ENCODE measurements at places on chromosomes 7 and 10.
A peak's percentile ranks its signal among the peaks of the same experiment; 100 is the strongest.

GRCh38 chr7:152674860-152675758, 832 bp downstream of the XRCC2 start:
- peak; percentile 23 for DNase-seq

DNA sequence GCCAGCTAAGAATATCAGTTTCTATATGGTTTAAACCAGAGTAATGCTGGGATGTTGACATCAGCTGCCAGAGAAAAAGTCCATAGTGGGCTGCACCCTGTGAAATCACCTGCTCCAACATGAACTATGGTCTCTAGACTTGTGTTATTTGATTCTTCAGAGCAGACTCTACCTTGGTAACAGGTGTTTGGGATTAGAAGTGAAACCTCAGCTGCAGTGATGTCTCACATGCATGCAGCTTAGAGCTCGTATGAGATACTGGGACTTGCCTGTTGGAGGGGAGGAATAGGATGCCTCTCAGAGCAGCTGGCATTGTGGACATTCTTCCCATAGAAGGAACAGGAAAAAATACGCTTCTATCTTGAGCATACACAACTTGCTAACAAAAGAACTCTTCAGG, 287.1 kb upstream of the CSTF2T start:
- DNase-seq, result peak; percentile 51

GRCh38 chr7:43891069-43891955, 15.1 kb downstream of the URGCP start:
- DNase-seq, result no peak

- DNase-seq, result no peak
Observed at GRCh38 chr10:10359263-10359662, 658.4 kb upstream of the CELF2 start.

- DNase-seq, result no peak
Observed at GRCh38 chr7:37310327-37311080, 138.2 kb downstream of the ELMO1 start.

- DNase-seq, result no peak
Observed at GRCh38 chr10:60169111-60169510, 220.6 kb downstream of the ANK3 start.

DNA sequence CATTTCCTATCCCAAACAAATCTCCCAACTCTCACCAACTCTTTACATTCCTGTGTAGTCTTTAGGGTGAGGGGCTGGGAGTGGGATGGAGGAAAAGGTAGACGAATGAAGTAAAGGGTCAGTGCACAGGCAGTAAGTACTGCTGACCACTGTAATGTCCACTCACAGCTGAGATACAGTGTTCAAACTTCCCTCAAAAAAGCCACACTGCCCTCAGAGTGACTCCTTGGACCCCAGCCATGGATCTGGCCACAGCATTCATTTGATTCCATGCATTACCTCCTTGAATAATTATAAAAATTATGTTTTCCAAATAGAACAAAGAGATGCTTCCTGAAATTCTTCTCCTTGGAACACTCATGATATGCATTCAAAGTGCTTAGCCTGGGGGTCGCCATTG, 19.8 kb upstream of the HIPK2 start:
- DNase-seq, result no peak

DNA sequence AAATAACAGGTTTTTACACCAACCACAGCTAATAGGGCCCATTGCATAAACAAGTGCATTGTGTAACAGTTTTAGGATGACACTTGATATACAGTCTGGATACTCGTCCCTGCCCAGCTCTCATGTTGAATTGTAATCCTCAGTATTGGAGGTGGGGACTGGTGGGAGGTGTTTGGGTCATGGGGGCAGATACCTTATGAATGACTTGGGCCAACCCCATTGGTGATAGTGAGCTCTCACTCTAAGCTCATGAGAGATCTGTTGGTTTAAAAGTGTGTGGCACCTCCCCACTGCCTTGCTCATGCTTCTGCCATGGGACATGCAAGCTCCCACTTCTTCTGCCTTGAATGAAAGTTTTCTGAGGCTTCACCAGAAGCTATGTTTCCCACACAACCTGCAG, 136.7 kb downstream of the PDE1C start:
- DNase-seq, result no peak

DNA sequence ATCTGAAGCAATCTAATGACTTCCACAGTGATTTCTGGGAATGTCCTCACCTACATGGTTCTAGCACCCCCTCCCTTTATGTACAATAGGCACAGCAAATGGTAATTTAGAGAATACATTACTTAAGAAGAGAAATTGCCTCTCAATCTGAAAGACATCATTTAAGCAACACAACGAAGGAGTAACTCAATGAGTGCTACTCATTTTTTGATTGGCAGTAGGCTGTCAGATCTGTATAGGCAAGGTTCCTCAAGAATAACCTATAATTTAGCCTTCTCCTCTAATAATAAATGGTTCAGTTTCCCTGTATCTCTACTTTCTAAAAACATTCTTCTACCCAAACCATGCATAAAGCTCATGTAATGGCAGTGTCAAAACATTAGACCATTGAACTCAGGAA, 30.6 kb upstream of the SEMA3C start:
- DNase-seq, result no peak

- DNase-seq, result peak; percentile 65
Observed at GRCh38 chr7:23298141-23298881, 828 bp upstream of the MALSU1 start.

DNA sequence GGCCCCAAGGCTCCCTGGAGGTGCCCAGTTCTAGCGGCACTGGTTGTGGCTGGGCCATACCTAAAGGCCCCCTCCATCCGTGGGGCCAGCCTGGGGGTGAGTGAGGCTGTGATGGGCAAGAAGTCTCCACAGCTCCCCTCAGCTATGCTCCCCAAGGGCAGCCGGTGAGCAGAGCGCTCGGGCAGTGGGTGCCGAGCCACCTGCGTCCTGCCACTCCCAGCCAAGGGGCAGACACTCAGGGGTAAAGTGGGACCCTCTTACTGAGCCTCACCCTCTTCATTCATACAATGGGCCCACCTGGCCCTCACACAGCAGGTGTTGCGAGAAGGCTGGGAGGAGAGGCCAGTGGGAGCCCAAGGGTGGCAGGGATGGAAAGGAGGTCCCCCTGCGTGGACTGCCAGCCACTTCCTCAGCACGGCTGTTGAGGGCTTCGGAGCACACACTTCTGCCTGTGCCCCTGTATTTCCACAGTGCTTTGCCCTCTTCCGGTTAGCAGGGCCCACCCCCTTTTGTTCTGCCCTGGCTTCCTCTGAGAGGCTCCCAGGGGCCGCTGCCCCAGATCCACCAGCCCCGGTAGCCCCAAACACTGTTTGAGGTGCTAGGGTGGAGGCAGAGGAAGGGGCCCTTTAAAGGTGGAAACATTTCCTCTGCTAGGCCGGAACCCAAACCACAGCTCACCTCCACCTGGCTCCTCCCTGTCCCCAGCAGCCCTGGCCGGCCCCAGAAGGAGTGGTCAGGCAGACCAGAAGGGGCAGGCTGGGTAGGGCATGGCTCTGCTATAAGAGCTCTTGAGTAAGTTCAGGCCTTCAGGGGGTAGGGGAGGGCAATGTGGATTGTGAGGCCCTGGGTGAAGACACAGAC, 16.4 kb upstream of the C10orf105 start:
- peak; percentile 17 for DNase-seq

DNA sequence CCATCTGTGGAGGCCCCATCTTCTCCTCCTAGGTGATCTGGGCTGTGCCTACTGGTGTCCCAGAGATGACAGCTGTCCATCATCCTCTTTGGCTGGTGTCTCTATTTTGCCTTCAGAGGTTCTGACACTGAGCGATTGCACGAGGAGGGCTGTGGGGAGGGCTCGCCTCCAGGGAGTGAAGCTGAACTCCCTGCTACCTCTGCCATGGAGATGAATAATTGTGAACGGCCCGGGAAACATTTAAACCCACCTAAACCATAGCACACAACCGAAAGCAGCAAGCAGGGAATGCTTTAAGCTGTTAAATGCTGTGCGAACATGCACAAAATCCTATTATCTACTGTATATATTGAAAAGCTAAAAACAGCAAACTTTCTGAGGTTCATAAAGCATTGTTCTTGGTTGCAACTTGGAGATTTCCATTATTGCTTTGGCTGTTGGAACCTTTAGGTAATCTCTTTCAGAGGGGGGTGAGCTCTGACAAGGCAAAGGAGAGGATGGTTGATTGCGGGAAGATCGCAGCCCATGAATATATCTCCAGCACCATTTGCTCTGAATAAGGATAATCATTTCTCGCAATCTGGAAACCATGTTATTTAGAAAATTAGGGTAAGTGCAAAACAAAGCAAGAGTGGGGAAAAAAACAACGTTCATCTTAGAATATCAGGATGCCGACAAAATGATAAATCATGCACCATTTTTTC, 507.6 kb downstream of the GALNT17 start:
- no peak for DNase-seq

- DNase-seq, result no peak
Observed at GRCh38 chr7:27031289-27032172, 64.3 kb downstream of the HOXA1 start.

DNA sequence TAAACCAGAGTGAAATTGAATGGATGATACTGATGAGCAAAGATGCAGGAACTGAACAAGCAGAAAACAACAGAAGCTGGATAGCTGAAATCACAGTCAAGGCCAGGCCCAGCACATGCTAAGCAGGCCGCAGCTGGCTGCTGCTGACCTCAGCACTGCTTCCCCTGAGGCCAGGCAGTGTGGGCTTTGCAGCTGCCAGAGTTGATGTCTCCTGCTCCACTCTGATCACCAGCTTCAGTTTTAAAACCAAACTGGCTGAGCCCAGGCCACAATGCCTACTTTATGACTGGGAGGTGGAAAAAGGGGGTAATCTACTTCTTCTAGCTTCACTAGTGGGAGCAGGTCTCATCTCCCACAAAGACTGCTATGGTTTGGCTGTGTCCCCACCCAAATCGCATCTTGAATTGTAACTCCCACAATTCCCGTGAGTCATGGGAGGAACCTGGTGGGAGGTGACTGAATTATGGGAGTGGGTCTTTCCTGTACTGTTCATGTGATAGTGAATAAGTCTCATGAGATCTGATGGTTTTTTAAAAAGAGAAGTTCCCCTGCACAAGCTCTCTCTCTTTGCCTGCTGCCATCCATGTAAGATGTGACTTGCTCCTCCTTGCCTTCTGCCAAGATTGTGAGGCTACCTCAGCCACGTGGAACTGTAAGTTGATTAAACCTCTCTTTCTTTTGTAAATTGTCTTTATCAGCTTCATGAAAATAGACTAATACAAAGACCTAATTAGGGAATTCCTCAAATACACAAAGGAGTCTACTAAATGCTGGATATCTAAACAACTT, 136.4 kb upstream of the ITGB1 start:
- no peak for DNase-seq

DNA sequence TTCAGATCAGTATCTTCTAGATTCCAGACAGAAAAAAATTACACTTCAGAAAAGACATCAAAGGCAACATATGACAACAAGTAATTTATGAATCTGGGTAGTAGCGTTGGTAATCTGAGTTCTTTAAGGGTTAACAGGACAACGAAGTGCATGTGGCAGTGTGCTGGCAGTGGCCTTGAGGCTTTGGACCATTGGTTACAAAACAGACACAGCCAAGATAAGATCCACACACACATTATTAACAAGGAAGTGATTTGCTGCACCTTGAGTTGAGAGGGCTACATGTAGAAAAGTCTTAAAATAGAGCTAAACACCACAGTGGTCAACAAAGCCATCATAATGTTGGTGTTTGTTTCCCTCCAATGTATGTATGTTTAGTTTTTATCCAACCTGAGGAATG, 40.6 kb downstream of the AKR1D1 start:
- DNase-seq, result no peak
